ENCODE measurements at places on chromosomes 6 and 20.

DNA sequence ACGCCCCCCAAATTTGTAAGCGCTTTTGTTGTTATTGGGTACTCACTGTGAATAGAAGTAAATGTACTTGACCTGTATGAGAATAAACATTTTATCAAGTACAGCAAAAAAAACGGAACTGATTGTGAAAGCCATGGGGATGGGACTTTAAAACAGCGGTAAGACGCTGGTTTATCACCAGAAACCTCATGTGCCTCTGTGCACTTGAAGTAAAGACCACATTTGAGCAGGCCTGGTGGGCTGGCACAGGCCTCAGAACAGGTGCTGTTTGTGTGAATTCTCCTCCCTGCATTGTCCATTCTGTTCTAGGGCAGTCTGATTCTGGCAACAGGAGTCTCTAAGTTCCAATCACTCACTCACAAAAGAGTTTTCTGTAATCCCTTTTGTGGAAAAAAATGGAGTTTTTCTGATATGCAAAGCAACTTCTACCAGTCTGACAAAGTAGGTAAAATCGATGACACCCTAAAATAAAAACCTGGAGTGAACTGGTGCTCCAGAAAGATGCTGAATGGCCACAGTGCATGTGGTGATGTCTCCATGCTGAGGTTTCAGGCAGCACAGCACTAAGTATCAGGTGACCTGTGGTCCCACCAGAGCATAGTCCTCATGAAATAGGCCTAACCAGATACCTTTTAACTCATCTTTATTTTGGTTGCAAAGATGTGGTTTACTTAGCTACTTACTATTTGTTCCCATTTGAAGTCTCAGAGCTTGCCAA lies 53.9 kb downstream of the STX7 start:
- no peak for DNase-seq

- DNase-seq, result no peak
Measured at GRCh38 chr20:33394718-33395117, 6.6 kb downstream of the CDK5RAP1 start.

- peak; percentile 63 for DNase-seq
Measured at GRCh38 chr6:30955367-30956042, 14.7 kb downstream of the MUCL3 start.

DNA sequence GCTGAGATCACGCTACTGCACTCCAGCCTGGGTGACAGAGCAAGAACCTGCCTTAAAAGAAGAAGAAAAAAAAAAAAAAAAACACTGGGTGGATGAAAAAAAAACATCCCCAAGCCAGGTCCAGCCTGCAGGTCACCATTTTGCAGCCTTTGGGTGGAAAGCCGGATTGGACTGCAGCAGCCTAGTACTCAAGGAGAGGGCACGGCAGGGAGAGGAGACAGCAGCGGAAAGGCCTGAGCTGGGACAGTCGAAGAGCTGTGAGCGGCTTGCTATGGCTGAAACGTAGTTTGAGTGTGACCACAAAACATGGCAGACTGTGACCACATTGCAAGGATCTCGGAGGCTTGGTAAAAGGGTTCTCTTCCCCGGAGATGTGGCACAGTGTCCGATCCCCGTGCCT lies 173.0 kb downstream of the NFATC2 start:
- no peak for DNase-seq

DNA sequence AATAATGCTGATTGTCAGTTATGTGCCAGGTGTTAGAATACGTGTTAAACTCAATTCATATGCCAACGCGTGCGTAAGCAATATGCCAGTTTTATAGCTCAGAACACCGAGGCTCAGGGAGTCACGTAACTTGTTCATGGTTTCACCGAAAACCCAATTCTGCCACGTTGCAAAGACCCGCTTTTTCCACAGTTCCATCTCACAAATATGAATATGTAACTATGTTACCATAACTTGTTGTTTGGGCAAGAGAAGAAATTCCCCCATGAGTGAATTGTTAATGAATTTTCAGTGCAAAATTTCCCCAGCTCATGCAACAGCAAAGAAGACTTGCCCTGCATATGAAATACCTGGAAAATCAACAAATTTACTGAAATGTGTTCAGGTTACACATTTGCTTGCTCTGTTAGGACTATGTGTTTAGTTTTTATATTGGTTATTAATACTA lies 30.1 kb downstream of the SF3B5 start:
- peak; percentile 11 for DNase-seq

DNA sequence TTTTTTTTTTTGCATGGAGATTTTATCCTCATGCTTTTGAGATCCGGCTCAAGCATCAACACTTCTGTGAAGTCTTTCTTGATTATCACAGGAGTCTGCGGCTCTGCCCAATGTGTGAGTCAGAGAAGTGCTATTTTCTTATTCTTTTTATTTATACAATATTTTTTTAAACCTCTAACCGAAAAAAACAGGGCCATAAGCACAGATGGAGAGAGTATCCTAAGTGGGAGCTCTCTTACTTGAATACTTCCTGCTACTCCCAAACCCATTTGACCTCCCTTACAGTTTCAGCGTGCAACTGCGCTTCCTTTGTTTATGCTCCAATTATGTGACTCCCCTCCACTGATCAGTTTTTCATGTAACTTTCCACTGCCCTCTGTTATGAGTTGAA lies 8.7 kb upstream of the ATXN1 start:
- DNase-seq, result no peak

- DNase-seq, result no peak
Measured at GRCh38 chr20:35012227-35013069, 56.8 kb downstream of the MYH7B start.

DNA sequence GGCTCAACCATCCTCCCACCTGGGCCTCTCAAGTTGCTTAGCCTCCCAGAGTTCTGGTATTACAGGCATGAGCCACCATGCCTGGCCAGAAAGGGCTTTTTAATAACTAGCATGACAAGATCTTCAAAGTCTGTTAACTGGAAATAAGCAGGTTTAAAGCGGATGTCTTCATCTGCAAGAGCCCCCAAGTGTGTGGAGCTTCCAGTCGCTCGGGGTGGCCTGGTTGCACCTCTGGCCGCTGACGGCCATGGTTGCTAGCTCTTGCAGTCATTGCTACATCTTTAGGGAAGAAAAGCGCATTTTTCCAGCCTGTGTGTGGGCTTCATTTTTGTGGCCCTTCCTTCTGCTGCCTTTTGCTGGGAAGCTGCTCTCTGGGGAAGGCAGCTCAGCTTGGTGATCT lies 7.8 kb downstream of the ARFGAP1 start:
- no peak for DNase-seq

GRCh38 chr6:36546308-36546919 lies 865 bp downstream of the STK38 start:
- peak; percentile 26 for DNase-seq

- no peak for DNase-seq
Measured at GRCh38 chr20:39911497-39911896, 777.5 kb downstream of the MAFB start.

- DNase-seq, result no peak
Measured at GRCh38 chr6:64100702-64101303, 465.2 kb downstream of the PHF3 start.

DNA sequence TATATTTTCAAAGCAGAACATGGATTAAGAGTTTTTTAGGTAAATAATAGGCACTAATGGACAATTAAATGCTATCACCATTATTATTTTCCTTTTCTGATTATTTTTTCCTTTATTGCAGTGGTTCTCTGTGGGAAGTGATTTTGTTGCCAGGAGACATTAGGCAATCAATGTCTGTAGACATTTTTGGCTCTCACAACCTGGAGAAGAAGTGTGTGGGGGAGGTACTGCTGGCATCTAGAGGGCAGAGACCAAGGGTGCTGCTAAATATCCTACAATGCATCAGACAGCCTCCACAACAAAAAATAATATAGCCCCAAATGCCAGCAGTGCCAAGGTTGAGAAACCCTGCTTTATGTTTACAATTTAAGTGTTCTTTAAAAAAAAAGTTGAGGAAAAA lies 8.3 kb downstream of the IFNGR1 start:
- DNase-seq, result no peak

- DNase-seq, result peak; percentile 41
Measured at GRCh38 chr6:18328540-18328939, 58.6 kb upstream of the RNF144B start.

- no peak for DNase-seq
Measured at GRCh38 chr20:52755744-52756143, 216.4 kb upstream of the TSHZ2 start.

GRCh38 chr6:69735027-69735426 lies 61.8 kb downstream of the LMBRD1 start:
- DNase-seq, result no peak

DNA sequence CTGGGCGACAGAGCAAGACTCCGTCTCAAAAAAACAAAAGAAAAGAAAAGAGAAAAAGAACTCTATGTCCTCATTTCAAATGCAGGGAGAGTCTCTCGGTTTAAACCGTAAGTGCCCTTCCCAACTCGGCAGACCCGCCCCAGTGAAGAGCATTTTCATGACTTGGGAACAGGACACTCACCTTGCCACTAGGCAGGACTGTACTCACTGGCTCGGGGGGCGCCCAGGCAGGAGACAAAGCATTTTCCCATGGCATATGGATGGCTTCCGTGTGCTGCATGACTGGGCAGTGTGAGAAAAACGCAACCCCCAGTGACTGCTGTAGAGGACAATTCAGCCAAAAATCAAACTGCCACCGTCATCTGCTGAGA lies 23.7 kb upstream of the MRGBP start:
- DNase-seq, result no peak

GRCh38 chr20:54184904-54185626 lies 11.3 kb upstream of the CYP24A1 start:
- DNase-seq, result no peak

GRCh38 chr6:66321017-66321416 lies 614.0 kb upstream of the EYS start:
- no peak for DNase-seq

DNA sequence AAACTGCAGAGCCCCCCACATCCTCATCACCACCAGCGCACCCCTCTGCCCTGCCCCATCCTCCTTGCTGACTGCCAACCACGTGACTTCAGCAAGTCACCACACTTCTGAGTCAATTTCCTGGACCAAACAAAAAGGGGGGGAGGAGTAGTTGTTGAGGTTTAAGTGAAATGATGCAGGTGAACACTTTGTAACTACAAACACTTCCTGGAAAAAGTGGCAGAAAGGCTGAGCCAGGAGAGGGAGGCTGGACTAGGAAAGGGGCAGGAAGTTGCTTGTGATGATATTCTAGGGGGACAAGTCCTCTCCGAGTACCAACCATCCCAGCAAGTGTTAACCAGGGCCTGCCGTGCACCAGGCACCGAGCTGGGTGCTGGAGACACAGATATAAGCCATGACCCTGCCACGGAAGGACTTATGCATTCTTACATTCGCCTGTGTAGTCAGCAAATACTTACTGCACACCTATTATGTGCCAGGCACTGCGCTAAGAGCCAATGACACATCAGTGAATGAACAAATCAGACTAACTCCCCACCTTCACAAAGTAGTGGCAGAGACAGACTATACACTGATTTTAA lies 67.3 kb downstream of the PREX1 start:
- peak; percentile 86 for DNase-seq

- no peak for DNase-seq
Measured at GRCh38 chr20:58718729-58719128, 26.1 kb downstream of the NPEPL1 start.

DNA sequence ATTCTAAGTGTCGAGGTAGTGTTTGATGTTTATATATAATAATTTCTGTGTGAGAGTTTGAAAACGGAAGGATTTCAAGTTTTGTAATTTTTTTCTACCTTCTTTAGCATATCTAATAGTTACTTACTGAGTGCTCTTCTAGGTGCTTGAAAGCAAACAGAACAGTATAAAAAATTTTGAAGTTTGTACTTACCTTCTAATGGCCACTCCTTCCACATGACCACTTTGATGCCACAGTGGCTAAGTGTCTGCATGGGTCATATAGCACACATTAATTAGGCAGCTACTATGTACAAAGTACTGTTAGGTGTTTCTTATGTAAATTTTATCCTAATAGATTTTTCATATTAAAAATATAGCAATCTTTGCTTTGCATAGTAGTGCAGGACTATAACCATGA lies 21.1 kb downstream of the RPRD1B start:
- no peak for DNase-seq

GRCh38 chr6:119218548-119218947 lies 131.0 kb downstream of the MAN1A1 start:
- DNase-seq, result no peak

DNA sequence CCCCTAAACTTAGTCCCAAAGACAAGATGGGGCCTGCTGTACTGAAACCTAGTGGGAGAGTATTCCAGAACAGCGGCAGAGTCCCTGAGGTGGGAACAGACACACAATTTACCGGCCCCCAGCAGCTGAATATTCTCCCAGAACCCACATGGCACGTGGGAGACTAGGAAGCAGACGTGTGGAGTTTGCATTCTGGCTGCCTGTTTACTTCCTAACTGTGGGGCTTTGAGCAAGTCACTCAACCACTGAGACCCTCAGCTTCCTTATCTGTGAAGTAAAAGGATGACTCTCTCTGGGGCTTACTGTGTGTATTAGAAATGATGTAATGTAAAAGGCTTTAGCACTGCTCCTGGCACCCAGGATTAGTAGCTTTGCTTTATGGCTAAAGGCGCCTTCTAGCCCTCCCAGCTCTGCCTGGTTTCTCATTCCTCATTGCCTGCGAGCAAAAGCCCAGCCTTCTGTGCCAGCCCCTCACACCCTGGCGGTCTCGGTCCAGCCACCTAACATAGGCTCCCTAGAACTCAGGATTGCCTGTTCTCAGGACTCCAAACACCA lies 353.1 kb downstream of the CDC5L start:
- DNase-seq, result no peak

DNA sequence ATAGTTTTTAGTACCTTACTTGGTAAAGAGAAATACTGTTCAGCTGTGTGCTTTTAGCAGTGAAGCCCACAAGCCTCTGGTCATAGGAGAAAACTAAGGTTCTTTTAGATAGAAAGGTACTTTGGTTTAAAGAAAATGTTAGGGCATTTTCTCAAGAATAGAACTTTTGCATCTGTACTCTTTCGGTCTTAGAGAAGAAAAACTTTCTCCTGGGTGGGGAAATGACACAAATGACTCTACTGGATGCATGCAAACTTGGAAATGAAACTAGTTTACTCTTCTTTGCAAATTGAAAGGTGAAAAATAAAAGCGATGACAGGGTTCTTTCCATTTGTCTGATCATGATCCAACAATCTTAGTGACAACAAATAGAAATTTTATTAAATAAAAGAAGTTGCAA lies 2.1 kb upstream of the TMEM217 start:
- no peak for DNase-seq

DNA sequence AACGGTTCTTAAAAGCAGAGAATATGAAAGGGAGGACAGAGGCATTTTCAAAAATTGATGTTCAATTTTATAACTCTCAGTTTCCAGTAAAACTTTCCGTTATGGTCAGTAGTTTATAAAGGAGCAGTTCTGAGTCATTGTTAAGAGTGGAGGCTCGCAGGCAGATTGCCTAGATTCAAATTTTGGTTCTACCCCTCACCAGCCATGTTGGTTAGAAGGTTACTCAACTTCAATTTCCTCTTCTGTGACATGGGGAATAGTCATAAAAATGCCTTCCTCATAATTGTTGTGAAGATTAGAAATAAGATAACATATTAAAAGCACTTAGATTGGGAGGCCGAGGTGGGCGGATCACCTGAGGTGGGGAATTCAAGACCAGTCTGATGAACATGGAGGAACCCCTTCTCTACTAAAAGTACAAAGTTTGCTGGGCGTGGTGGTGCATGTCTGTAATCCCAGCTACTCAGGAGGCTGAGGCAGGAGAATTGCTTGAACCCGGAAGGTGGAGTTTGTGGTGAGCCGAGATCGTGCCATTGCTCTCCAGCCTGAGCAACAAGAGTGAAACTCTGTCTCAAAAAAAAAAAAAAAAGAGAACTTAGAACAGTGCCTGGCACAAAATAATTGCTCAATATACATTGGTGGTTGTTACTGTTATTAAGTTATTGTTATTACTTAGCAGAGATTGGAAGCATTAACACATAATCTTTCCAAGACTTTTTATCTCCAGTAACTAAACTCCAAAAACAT lies 348.9 kb downstream of the NRN1 start:
- DNase-seq, result no peak

- DNase-seq, result no peak
Measured at GRCh38 chr20:1324598-1325172, 4.3 kb downstream of the SDCBP2 start.
